Activated CD4-positive, alpha-beta T cell treated with anti-CD3 and anti-CD28 coated beads for 48 hours (primary cell): ENCODE measurements at places on chromosomes 4 and X.

DNA sequence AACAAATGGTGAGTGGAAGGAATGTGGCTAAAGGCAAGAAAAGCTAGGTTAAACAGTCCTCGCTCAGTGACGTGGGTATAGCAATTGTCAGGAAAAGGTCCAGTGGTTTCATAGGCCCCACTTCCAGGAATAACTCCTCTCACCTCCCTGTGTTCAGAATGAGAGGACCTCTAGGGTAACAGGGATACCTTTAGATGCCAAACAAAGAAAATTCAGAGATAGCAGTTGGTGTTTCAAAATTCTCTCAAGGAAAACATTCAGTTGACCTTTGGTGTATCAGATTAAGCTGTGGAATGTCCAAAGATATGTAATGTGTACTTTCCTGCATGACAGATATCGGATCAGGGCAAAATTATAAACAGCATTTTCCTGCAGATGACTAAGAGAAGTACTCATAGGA is 155.9 kb downstream of the ARHGAP6 start:
- DNase-seq = no peak

- no peak for DNase-seq
These were observed 11.6 kb downstream of the IRF2 start for GRCh38 chr4:184462724-184463123.

- no peak for DNase-seq
These were observed 40.2 kb downstream of the SEC24B start for GRCh38 chr4:109473824-109474223.

DNA sequence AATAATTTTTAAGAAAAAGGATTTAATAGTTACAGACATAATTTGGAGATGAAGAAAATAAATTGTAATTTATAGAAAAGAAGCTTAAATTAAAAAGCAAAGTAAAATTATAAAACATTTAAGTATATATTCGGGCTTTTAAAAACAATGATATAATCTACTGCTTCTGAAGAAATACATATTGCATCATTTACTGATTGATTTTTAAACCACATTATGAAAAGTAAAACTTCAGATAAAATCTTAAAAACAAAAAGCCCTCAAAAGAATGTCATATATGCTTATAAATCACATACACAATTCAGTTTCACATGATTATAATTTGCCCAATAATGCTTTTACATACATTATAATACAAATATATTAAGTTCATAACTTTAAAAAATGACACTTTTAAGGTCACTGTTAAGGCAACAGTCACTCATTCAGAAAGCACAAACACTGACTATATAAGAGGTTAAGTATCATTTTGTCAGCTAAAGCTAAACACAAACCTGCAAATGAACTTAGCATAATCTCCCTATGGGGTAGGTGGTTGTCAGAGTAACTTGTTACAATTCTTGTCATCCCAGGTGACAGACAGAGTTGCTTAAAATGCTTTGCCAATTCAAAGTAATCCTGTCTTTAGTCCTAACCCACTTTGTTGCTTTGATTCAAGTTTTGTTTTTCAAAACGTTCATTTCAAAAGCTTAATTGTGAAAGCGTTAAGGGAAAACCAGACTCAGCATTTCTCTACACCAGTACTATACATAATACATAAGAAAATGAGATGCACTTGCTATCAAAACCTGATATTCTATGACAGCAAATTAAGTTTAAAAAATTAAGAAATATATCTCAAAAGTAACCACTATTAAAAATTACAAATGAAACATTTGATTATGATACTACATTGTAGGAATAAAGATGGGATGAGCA is 90.6 kb upstream of the MAB21L2 start:
- no peak for DNase-seq

DNA sequence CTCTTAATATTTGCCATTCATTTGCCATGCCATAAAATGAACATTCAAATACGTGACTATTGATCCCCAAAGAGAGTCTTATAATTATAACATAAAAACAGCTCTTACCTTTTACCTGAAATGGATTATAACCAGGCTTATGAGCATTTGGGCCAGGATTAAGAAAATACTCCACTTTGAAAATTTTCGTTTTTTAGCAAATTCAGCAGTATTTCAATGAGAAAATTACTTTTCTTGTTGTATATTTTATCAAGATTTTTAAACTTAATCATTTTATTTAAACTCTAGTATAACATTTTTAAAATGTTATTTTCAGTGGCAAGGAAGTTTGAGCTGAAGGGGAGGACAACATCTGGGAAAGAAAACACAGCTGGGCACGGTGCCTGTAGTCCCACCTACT is 59.0 kb upstream of the RAPGEF2 start:
- DNase-seq = no peak

DNA sequence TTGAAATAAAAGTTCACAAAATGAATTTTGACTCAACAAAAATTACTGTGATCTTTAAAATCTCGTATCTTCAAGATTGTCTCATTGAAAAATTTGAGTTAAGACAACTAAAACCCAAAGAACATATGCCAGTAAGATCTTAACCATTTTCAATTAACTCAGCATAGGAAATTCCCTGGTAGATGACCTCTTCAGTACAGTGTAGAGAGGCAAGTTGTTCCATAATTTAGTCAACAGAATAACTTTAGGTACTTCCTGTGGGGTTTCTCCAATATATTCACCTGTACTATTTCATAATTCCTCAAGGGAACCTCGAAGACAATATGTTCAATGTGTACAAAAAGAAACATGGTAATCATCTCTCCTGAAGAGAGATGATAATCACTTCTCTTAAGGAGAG is 145.3 kb downstream of the COL25A1 start:
- DNase-seq = no peak

- no peak for DNase-seq
These were observed 159.8 kb downstream of the DHRSX start for GRCh38 chrX:2340991-2341390.

DNA sequence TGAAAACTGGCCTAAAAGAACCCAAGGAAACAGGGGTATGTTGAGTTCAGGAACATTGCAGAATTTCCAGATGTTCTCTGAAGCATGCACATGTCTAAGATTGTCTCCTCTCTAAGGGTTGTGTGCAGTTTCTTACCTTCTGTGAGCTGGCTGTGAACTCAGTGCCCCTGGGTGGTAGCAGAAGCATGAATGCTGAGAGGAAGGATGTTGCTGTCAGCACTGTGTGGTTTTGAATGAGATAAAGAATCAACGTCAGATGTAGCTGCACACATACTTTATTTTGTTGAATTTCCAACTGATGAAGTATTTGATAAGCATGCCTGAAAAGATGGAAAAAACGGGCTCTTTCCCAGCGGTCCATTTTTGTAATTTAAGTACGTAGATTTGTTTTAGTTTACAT is 23.8 kb upstream of the CD38 start:
- peak; percentile 61 for DNase-seq

DNA sequence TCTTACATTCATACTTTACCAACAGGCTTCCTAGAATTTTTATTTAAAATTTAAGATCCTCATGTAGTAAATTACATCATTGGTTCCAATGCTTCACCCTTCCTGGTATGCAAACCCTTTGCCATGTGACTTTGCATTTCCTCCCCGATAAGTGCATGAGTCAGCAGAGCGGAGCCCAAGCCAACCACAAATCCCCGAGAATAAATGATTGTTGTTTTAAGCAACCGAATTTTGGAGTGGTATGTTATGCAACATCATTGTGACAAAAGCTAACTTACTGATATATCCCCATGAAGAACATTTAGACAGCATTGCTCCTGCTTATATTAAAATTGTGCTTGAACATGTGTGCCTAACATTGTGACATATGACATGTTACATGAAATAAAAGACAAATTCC is 199.4 kb upstream of the DDX53 start:
- DNase-seq = no peak

DNA sequence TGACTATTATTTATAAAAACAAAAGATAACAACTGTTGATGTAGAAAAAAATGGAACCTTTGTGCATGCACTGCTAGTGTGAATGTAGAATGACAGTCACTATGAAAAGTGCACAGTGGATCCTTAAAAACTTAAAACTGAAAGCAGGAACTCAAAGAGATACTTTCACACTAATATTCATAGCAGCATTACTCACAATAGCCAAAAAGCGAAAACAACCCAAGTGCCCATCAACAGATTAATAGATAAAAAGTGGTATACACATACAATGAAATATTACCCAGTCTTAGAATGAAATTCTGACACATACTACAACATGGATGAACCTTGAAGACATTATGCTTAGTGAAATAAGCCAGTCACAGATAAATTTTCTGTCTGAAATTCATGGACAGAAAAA is 23.8 kb downstream of the CENPC start:
- DNase-seq = no peak

GRCh38 chr4:47390428-47391125 is 72.9 kb downstream of the COMMD8 start:
- DNase-seq = no peak

DNA sequence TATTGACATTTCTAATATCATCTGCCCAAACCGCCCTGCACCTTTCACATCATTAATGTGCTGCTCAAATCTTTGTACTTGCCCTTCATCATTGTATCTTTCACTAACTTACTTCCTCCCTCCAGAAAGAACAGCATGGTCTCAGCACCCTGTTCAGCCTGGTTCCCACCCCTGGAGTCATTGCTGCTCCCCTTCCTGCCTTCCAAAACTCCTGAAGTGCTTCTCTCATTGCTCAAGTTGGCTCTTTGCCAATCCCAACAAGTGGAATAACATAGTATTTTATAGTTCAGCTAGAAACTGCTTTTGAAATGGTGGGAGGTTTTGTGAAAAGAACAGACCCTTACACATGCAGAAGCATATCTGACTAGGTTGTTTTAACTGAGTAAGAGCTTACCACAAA is 14.0 kb upstream of the TTC29 start:
- DNase-seq = no peak

DNA sequence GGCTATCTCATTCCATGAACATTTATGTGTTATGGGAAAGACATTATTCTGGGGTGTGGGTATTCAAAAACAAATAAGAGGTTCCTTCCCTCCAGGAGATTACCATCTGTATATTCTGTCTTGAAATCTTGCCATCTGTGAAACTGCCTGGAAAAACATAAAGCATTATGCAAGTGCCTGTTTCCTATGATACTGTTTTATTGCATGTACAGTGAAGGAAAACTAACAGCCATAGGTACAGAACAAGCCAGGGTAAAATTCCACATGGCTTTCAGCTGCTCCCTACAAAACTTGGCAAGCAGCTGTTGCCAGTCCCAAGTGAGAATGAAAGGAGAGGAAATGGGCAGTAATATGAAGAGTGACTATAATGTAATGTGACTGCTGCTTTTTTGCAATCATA is 136.0 kb downstream of the GUCY2F start:
- no peak for DNase-seq

- no peak for DNase-seq
These were observed 87.6 kb downstream of the TMEM131L start for GRCh38 chr4:153553819-153554170.

DNA sequence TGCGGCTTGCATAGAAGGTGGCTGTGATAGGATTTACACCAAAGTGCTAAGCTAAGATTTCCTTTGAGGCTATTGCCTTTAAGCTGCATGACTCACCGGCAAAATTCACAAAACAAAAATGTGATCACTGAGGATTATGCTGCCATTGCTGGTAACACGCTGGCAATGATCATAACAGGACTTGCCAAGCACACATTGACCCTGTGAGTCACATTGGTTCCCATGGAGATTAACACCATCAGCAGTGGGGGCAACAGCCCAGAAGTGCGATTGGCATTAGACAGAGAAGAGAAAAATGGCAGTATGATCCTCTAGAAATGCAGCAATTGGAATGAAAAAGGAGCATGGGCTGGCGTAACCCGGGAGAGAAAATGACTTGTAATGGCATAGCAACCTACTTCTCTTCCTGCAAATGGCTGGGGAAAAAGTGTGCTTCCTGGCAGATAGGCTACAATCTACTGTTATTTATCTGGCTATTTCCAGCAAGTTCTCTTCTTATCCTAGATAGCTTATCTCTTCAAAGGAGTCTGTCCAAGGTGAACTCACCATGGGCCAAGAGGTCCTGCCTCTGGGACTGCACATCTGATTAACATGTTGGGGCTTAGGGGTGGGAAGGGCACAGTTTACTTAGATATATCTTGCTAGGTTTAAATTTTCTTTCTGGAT is 314.2 kb upstream of the IGFBP7 start:
- DNase-seq = no peak

DNA sequence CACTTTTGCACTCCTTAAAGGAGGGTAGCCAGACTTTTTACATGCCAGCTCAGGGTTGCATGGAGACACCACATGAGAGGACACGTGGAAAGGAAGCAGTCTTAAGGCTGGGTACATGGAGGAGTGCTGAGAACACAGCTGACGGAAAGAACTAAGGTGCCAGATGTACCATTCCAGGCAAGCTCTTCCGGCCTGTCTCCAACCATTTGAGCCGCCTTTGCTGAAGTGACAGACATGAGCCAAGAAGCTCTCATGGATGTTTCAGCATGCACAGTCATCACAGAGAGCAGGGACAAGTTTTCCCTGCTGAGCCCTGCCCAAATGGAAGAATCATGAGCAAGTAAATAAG is 83.4 kb upstream of the BMP2K start:
- DNase-seq = no peak

- no peak for DNase-seq
These were observed 20.2 kb upstream of the RASGEF1B start for GRCh38 chr4:81491943-81492342.

DNA sequence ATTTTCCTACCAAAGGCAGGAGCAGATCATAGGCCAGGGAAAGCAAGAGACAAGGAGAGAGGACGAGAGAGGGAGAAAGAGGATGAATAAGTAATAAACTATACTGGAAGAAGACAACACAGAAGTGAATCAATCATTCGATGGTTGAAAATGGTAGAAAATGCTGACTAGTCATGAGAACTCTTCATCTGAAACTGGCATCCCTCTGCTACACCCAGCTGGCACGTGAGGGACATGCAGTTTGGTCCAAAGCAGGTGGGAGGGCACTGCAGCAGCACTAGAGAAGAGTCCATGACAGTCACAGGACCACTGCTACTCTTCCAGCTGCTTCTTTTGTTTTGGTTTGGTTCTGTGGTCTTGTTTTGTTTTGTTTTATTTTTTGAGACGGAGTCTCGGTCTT is 74.1 kb downstream of the AFAP1 start:
- DNase-seq = no peak

DNA sequence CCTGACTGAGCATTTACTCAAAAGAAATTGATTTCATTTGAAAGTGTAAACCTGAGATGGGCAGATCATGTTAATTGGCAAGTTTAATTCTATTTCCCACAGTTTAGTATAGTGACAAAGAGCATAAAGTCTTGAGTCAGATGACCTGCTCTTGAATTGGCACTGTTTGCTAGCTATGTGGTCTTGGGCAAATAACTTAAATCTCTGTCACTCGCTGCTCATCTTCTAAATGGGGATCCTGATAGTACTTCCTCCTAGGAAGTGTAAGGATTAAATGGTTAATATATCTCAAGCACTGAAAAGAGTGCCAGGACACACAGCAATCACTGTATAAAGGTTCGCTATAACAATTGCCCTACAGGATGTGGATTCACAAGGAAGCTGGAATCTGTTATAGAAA is 242.8 kb upstream of the JADE1 start:
- DNase-seq = no peak

DNA sequence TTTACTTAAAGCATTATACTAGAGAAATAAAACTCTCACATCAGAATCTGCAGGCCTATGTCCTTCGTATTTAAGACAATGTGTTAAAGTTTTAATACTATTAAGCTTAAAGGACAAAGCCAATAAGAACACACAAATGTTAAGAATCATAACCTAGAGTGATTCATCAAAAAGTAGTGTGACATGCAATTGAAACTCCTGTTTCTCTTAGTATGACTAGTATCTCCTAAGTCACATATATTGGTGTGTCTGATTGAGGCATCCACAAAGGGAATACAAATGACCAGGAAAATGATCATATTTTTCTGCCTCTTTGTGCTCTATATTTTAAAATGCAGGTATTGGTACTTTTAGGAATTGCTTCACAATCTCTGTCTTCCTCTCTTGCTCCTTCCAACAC is 23.8 kb downstream of the GPRASP3 start:
- no peak for DNase-seq

GRCh38 chrX:68980906-68981616 is 152.2 kb downstream of the EFNB1 start:
- no peak for DNase-seq
